Thymus (tissue), 14 donors: ENCODE measurements at places on chromosomes 16 and 17. TPM values are rescaled to one million over a fixed set of nuclear protein-coding genes. Genes with fewer than 3 reads are reported as not detected.

UTS2R gene
- 0.07 TPM for polyA plus RNA-seq

CLDN7 gene
- 34.9 TPM for polyA plus RNA-seq

- DNase-seq: no peak
Observed at GRCh38 chr17:79978548-79978855, 57.2 kb downstream of the TBC1D16 start.

ATP2A3 gene
- 116 TPM for polyA plus RNA-seq

DNA sequence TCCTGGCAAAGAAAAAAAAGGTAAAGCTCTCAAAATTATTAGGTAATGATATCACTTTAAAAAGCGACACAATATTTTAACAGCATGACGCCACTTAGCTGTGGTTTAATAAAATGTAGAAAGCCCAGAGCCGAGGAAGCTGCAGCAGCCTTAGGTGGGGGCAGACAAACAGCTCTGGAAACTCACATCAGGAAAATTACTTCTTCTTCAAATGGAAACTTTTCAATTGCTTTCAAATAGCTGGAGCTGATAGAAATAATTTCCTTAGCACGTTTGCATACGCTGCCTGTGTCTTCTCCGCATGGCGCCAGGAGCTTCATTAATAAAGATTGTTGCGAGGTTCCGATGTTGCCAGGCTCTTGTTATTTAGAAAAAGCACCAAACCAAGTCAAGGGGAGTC, 835.3 kb upstream of the EEF2KMT start:
- DNase-seq: no peak

GRCh38 chr17:79126139-79126538, 51.5 kb downstream of the ENGASE start:
- no peak for DNase-seq

DNA sequence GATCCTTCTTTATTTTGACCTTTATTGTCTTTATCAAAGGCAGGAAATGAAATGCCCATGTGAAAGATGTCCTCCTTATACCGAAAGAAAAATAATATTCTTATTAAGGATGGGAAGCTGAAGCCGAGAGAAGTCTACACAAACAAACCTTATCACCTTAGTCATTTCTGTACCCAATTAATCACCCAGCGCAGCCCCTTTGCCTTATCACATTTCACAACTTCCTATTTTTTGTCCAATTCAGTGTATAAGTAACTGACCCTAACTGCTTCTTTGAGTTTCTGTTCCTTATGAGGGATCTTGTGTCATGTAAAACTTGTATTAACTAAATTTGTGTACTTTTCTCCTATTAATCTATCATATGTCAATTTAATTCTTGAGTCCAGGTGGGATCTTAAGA, 16.4 kb upstream of the CCL23 start:
- no peak for DNase-seq

GRCh38 chr17:16953347-16953746, 18.6 kb downstream of the TNFRSF13B start:
- DNase-seq: no peak

DNA sequence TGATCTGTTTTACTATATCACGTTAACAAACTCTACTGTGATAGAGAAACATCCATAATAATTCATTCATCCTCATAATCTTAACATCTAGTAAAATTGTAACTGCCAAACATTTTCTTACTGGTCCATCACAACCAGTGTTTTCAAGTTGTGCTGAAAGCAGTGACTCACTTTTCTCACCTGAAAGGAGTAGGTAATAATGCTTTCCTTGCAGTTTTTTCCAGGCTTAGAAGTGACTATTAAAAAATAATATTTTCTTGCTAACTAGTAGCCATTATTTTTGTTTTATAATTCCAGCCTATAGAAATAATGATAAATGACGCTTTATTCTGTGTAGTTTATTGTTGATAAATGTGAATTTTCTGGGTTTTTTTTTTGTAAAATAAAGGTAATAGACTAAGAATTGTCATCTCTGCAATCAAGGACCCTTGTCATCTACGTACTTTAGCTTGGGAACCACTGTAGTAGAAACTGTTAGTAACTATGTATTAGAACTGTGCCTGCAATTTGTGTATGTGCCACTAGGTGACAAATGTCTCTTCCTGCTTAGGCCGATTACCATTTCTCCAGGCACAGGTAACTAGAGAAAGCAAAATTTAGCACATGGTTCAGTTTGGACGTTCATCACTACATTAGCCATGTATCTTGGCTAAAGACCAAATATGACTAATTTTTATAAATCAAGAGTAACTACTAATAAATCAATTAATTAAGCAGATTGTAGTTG, 409.4 kb upstream of the ERCC4 start:
- no peak for DNase-seq

GRCh38 chr16:496097-496886, 31.2 kb upstream of the CAPN15 start:
- no peak for DNase-seq

GRCh38 chr16:7849841-7850240, 517.2 kb downstream of the RBFOX1 start:
- no peak for DNase-seq

GRCh38 chr17:4696437-4696805, 7.5 kb downstream of the PELP1 start:
- DNase-seq: no peak
